Activated CD4-positive, alpha-beta T cell treated with anti-CD3 and anti-CD28 coated beads, Interleukin-2, Interleukin-4, amounts not matched to agents 100 ng/mL and 50 ng/mL, durations not matched to agents 16 hours and 8 hours (primary cell): ENCODE measurements at places on chromosomes 2 and 18.

GRCh38 chr18:55853268-55853667, 265.3 kb upstream of the TCF4 start:
- no peak for DNase-seq

- no peak for DNase-seq
Observed at GRCh38 chr18:72848503-72849237, 19.1 kb downstream of the NETO1 start.

GRCh38 chr2:67726416-67726815, 329.3 kb downstream of the ETAA1 start:
- DNase-seq: no peak

GRCh38 chr2:137535897-137536296, 428.4 kb upstream of the HNMT start:
- peak; percentile 2 for DNase-seq

GRCh38 chr18:70165936-70166335, 39.6 kb downstream of the RTTN start:
- no peak for DNase-seq

DNA sequence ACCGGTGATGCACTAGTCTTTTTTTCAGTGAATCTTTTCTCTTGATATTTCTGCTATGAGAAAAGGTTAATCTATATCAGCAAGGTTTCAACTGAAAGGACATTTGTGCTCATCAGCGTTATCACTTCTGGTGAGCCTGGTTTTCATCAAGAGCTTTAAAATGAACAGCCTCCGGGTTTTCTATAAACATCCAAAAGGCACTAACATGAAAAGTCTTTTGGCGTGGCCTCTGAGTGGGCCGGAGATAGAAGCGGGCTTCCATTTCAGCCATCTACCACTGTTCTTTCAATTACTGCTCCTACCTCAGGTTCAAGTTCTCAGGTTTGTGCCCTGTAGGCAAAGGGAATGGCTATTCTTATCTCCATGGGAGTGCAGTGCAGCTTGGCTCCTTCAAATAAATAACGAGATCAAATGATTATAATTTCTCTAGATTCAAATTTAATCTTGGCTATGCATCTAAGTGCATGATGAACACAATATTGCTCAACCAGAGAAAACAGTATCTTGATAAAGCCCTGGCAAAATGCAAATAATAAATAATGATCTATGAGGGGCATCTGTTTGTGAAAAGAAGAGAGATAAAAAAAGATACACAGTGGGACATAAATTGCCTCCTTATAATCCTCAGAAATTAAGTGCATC, 314.8 kb downstream of the CDH2 start:
- no peak for DNase-seq

DNA sequence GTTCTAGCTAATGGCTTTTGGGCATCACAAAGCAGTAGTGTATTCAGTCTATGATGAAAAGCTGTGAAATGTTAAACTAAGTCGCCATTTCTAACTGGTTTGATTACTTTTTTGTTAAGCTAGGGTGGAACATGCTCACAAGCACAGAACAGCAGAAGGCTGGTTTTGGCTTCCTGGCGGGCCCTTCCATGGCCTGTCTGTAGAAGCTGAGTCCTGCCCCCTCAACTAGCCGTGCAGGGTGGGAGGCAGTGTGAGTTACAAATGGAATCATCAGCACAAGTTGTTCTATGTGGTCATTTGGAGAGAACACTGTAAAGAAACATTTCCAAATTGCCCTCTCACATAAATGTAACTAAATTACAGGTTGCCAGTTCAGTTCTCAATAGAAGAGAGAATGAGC, 290.8 kb downstream of the ALPK2 start:
- no peak for DNase-seq
